CD8-positive, alpha-beta memory T cell (primary cell): ENCODE measurements at places on chromosomes 11 and 22. TPM values are rescaled to one million over a fixed set of nuclear protein-coding genes. Genes with fewer than 3 reads are reported as not detected.

GRCh38 chr11:134666273-134667174, 254.5 kb upstream of the B3GAT1 start:
- no peak for DNase-seq

OR52N4 gene
- 0.71 TPM for polyA plus RNA-seq

GRCh38 chr11:197741-198235, 4.9 kb downstream of the SCGB1C1 start:
- peak; percentile 26 for DNase-seq

DNA sequence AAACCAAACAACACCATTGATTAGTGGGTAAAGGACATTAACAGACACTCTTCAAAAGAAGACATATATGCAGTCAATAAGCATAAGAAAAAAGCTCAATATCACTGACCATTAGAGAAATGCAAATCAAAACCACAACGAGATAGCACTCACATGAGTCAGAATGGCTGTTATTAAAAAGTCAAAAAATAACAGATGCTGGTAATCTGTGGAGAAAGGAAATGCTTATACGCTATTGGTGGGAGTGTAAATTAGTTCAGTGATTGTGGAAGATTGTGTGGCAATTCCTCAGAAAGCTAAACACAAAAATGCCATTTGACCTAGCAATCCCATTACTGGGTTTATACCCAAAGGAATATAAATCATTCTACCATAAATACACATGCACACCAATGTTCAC, 182.6 kb downstream of the TRPC6 start:
- no peak for DNase-seq

DNA sequence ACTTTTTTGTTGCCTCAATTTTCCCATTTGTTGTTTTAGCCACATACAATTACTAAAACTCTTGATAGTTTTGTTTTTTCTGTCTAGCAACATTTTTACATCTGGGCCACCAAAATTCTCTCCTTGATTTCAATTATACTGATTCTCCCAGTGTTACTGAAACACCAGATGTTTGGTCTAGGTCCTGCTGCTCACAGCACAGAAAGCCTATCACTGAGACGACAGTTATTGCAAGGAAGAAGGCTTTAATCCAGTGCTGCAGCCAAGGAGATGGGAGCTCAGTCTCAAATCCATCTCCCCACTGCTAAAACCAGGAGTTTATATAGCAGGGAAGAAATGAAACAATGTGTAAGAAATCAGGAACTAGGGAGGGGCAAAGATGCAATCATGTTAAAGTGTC, 837.7 kb upstream of the CNTN5 start:
- no peak for DNase-seq

DNA sequence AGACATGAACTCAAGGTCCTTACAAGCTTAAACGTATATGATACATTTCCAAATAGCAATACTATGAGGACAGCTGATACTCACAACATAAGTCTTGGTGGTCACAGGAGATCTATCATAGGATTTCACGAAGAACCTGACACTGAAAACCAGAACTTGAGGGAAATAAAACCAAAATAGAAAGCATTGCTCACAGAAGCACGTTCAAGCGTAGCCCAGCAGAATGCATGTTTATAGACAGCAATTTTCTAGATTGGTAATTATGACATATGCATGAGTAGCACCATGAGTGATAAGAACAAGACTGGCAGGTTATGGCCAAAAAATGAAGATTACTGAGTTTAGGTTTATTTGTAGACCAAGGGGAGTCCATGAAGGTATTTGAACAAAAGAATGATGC, 243.5 kb downstream of the ETS1 start:
- DNase-seq = no peak

DNA sequence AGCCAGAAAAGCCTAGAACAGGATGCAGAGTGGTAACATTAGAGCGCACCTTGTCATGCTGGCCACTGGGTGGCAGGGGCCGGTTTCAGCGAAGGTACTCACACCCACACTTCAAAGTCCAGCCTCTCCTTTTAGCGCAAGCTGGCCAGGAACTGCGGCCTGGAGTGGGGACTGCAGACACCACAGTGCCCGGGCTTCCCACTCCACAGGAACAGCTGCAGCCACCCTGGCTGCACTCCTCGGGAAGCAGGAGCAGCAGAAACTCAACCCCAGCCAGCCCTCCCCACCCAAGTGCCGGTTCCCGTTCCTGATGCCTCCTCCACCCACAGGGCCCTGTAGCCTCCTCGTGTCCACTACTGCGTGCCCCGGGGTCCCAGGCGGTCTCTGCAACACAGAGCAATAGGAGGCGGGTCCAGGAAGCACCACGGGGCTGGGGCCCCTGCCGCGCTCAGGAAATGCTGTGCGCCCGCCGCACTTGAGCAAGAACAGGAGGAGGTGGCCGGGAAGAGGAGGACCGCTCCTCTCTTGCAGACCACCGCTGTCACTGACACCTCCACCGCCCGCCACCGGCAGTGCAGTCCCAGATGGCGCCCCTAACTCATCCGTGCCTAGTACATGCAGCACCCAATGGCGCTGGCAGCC, 2.2 kb downstream of the RFPL2 start:
- DNase-seq = no peak

DNA sequence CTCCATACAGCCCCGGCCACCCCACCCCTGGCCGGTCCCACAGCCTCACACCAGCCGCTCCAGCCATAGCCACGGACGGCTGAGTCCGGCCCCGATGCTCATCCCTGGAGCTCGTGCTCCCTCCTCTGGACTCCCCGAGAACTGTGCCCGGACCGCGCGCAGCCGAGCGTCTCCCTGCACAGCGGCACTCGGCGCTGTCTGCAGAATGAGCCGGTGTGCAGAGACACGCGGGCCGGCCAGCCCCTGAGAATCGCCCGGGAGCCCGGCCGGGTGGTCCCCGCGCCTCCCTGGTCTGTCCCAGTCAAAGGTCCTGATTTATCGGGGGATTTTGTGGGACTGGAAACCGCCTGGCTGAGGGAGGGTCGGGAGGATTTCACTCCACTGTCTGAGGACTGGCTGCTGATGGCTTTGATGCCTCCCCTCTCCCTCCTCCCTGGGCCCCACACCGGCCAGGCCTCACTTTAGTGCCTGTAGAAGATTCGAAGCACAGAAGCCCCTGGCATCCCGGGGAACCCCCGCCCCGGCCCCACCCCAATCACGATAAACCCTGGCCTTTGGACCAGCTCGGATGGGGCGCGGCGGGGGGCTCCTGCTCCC, 102.7 kb downstream of the BRD1 start:
- peak; percentile 63 for DNase-seq

GRCh38 chr11:122229078-122229477, 113.1 kb upstream of the BLID start:
- DNase-seq = no peak
